NCI-H1694 (cell line): ENCODE measurements at places on chromosomes 7 and 10.

GRCh38 chr7:14936554-14936953, 34.0 kb upstream of the DGKB start:
- DNase-seq: no peak

DNA sequence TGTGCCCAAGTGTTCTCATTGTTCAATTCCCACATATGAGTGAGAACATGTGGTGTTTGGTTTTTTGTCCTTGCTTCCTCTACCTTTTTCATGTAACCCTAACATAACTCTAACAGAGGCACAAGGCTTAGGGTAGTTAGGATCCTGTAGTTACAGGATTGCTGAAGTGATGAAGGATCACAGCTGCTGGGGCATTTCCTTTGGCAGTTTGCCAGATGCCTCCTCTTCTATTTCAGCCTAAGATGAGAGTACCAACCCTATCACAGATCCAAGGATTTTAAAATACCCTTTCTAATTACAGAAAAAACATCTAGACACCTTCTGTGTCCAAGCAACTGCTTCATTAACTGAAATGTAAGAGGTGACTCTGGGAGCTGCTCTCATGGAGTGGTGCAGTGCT, 141.7 kb upstream of the COL1A2 start:
- DNase-seq: peak; percentile 36

DNA sequence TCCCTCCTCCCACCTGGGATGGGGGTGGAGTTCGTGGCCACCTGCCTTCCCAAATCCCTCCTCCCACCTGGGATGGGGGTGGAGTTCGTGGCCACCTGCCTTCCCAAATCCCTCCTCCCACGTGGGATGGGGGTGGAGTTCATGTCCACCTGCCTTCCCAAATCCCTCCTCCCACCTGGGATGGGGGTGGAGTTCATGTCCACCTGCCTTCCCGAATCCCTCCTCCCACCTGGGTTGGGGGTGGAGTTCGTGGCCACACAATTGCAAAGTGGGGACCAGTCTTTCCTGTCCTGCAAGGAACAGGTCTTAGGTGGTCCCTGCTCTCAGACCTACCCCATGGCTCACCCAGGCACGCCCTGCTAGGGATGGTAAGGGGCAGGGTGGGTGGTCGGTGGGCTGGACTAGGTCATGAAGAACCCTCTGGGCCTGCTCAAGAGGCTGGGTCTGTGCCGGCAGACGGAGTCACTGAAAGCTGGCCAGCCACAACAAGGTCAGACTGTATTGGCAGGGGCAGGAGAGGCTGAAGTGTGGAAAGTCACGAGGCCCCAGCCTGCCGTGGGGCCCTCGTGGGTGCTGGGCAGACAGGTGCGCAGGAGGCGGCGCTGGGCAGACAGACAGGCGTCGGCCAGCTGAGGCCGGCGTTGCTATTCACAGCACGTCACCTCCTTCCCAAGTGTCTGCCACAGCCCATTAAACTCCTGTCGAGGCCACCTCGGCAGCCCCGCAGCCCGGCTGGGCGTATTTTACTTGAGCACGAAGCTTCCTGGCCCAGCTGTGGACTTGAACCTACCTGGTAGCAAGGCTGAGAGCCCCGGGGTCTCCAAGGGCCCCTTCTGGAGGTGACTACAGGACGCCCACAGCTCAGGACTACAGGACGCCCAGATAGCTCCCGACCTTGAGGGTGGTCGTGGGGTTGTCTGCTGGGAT, 4.1 kb downstream of the KNDC1 start:
- no peak for DNase-seq

DNA sequence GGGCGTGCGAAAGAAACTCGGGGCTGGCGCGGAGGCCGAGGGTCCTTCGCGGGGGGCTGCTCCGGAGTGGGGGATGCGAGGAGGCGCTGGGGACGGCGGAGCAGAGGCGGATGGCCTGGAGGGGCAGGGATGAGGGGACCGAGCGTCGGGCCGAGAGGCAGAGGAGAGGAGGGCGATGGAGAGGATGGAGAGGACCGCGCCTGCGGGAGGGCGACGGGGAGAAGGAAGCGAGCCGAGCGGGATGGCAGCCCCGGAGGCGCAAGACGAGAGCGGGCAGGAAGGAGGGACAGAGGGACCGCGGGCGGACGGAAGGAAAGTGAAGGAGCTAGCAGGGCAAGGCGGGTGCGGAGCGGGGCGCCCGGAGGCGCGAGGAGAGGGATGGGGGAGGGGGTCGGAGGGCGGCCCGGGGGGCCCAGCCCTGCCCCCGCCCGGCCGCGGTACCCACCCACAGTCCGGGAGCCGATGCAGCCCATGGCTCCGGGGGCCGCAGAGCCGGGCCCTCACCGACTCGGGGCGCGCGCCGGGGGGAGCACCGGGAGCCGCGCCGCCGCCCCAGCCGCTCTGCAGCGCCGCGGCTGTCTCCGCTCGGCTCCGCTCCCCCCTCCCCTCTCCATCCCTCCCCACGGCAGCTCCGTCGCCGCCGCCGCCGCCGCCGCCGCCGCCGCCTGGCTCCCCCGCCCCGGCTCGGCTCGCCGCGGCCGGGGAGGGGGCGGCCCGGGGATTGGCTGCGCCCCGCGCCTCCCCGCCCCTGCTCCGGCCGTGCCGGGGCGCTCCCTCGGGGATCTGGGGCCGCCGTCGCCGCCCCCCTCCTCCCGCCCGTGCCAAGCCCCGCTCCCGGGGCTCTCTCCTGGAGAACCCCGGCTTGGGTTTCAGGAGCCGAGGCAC, at the start of gene FAM131B:
TSS of gene FAM131B (minus strand) at position 583 of the 885 bp plus-strand sequence. CDS start at position 473, 110 bp downstream.
- DNase-seq: no peak

GRCh38 chr10:74165530-74165901, 14.5 kb downstream of the ADK start:
- DNase-seq: no peak

DNA sequence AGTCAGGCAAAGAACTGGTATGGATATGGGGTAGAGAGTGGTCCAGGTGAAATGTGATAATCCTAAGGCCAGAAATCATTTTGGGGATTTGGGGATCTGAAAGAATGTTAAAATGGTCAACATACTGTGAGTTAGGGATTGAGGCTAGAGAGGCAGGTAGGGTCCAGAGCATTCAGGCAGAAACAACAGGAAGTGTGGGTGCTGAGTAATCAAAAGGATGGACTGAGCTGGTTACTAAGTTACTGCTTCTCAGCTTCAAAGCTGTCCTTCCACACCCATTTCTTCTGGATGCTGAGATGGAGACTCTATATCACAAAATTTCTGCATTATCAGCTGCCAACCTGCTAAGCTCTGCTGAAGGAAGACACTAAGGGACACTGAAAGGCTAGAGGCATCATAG, 30.6 kb upstream of the PRKCQ start:
- no peak for DNase-seq

DNA sequence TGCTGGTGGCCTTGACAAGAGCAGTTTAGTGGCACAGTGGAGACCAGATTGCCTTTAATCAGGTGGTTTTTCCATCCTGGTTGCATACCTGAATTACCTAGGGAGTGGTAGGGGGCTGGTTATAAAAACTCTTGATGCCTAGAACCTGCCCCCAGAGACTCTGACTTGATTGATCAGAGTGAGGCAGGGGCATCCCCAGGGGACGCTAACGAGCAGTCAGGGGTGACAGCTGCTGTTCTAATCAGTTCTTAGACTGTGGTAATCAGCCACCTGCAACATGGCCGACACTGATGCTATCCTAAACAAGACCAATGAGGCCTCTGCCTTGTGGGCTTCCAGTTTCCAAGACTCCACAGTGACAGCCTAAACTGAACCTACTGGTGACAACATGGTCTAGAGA, 2.0 kb upstream of the OPALIN start:
- no peak for DNase-seq

- no peak for DNase-seq
Measured at GRCh38 chr10:109895848-109896247, 27.5 kb downstream of the XPNPEP1 start.

DNA sequence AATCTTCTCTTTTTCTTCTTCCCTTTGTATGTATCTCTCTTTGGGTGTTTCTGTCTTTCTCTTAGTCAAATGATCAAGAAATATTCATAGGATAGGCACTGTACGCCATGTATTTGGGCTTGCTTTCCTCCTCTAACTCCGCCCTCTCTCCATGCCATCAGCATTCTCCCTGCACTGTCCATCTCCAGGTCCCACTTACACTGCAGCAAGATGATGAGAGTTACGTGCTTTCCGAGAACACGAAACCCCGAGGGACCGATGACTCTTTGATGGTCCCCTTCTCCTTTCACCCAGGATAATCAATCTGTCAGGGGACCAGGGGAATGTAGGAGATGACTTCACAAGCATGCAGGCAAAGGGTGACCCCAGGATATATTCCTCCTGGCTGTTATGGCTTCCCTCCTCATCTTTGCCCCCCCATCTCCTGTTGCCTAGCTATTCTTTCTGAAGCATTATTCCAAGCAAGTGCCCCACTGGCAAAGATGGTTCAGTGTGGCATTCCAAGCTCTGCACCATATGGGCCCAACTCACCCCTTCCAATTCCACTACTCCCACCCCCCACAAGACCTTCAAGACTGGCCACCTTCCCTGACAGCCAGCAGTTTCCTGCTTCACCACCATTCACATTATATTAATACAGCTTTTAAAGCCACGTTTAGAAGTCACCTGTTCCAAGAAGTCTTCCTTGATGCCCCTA, 40.0 kb downstream of the HIF1AN start:
- no peak for DNase-seq

DNA sequence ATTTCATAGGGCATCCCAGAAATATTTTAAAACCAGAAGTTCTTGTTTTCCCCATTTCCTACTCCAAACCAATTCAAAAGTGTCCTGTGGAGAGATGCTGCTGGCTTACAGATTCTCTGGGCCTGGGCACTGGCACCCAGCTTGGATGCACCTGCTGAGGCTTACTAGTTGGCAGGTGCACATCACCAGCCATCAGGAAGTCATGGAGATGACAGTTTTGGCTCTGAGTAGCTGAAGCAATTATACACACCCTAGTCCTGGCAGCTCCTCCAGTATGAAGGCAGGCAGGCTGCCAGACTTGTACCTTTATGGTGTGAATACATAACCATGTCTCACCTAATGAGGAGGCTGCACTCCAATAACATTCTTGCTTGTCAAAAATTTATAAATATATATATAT, 276.6 kb upstream of the GHITM start:
- no peak for DNase-seq

DNA sequence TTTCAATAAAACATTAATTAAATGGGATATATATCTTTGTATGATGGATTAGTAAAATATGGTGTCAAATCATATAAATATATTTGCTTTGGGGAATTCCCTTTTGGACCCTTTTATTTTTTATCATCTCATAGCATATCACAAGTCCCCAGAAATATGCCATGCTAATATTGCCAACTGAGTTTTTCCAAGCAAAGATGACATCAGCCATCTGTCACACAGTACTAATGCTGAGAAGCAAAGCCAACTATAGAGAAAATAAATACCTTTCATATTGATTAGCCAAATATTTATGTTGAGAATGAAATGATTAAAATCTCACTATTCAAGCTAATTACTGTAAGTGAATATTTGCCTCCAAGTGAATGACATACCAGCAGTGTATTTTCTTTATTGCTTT, 575.3 kb downstream of the ETV1 start:
- peak; percentile 16 for DNase-seq

GRCh38 chr7:94962661-94963060, 55.3 kb downstream of the PPP1R9A start:
- DNase-seq: no peak

DNA sequence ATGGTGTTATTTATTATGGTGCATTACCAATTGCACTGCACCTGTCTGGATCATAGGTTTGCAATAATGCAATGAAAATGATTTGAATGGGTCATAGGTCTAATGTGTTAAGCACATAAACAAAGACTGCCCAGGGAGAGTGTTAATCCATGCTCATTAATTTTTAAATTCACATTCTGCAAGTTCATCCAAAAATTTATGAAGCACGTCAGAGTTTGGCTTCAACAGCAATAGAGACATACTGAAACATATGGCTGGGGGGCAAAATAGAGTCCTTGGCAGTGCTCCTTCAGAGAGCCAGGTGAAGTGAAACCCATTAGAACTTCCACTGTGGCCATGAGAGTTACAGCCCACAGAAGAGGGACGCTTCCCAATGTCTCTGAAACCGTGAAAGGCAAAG, 441.1 kb downstream of the POM121L12 start:
- DNase-seq: no peak

GRCh38 chr7:132551886-132552285, 24.4 kb downstream of the PLXNA4 start:
- no peak for DNase-seq

- no peak for DNase-seq
Measured at GRCh38 chr7:27677912-27678612, 15.4 kb upstream of the HIBADH start.

DNA sequence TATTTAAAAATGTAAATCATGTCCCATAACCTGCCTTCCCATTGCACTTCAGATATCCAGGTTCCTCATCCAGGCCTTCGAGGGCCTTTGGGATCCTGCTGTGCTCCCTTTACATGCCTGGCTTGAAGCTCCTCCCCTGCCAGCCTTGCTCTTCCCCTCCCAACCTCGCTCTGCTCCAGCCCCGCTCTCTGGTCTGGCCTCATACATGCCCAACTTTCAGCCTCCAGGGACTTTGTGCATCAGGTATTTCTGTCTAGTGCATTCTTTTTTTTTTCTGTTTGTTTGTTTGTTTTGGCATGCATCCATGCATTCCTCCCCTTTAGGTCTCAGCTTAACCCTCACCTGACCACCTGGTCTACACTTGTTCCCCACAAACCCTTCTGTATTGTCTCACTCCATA, 160.3 kb downstream of the SNX10 start:
- no peak for DNase-seq

- no peak for DNase-seq
Measured at GRCh38 chr7:98935811-98936210, 57.5 kb downstream of the TRRAP start.

- DNase-seq: no peak
Measured at GRCh38 chr10:101260764-101261481, 31.7 kb upstream of the LBX1 start.

DNA sequence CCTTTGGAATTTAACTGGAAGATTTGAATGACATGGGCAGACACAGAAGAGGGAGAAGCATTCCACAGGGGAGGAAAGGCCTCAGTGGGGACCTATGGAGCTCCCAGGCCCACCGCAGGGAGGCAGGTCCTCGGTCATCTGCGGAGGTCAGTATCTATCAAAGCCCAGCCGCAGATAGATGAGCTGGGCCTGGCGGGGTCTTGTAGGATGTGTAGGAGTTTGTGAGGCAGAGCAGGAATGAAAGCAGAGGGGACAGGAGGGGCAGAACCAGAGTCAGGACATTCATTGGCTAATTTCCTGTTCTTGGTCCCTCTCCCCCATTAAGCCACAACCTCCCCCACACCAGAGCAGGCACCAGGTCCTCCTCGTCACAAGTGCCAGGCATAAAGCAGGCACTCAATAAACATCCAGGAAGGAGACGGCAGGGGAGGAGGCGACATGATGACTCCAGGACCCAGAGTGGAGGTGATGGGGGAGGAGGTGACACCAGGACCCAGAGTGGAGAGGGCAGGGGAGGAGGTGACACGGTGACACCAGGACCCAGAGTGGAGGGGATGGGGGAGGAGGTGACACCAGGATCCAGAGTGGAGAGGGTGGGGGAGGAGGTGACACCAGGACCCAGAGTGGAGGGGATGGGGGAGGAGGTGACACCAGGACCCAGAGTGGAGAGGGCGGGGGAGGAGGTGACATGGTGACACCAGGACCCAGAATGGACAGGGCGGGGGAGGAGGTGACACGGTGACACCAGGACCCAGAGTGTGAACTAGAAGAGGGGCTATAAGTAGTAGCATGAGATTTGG, 83.7 kb upstream of the PDGFA start:
- no peak for DNase-seq

GRCh38 chr10:72831696-72832409, 61.7 kb upstream of the OIT3 start:
- DNase-seq: no peak

GRCh38 chr10:120403109-120403508, 53.9 kb upstream of the PLPP4 start:
- no peak for DNase-seq
